ENCODE measurements at places on chromosomes 16 and 17. TPM values are rescaled to one million over a fixed set of nuclear protein-coding genes. Genes with fewer than 3 reads are reported as not detected.

TP53TG3C gene
- not detected for total RNA-seq

CCR7 gene
- under 0.01 TPM for total RNA-seq

CES5A gene
- total RNA-seq = not detected

SULT1A1 gene
- 3.6 TPM for total RNA-seq

KIFC3 gene
- 44.9 TPM for total RNA-seq

ANKRD40CL gene
- total RNA-seq = not detected

IRX6 gene
- not detected for total RNA-seq

CA7 gene
- total RNA-seq = not detected

PPP1R1B gene
- 0.26 TPM for total RNA-seq

KRT10 gene
- total RNA-seq = 4.1 TPM

ETV4 gene
- 0.51 TPM for total RNA-seq

DNA sequence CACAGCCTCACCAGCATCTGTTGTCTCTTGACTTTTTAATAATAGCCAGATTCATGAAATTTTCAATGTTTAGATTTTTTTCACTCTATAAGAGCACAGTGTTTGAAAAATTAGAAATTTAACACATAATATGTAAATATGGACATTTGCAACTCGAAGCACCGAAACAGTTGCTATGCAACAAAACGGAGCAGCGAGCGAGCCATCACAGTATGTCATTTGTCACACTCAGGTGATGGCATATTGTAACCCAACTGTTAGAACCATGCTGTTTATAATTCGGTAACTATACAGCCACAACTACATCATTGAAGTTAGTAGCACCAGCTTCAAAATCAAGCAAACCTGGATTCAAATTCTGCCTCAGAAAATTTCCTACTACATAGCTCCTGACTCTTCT is 410.8 kb downstream of the NPIPA8 start:
- no peak for DNase-seq

DNA sequence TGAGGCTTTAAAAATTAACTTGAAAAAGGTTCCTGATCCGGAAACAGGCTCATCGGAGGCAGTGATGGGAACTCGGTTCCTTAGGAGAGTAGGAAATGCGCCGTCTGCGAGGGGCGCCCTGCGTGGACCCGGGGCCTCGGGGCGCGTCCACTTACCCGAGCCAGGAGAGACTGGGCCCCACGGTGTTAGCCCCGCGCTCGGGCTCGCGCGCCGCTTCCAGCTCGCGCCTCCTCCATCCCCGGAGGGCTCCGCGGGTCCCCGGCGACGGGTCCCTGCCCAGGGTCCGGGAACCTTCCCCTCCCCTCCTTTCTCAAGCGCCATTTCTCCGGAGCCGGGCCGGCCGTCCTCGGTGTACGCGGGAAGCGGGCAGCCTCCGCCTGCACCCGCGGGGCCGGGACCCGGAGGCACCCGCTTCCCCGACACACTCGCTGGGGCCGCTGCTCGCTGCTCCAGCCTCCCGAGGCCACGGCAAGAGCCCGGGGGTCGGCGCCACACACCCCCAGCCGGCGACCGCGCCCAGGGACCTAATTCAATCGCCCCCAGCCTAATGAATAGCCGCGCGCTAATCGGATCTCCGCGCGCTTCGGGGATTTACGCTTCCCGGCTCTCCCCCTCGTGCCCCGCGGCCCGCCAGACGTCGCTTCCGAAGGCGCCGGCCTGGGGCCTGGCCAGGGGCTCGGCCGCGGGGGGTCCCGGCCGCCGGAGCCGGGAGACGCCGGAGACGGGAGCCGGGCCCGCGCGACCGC is 2.2 kb upstream of the BAHCC1 start:
- peak; percentile 34 for DNase-seq

DNA sequence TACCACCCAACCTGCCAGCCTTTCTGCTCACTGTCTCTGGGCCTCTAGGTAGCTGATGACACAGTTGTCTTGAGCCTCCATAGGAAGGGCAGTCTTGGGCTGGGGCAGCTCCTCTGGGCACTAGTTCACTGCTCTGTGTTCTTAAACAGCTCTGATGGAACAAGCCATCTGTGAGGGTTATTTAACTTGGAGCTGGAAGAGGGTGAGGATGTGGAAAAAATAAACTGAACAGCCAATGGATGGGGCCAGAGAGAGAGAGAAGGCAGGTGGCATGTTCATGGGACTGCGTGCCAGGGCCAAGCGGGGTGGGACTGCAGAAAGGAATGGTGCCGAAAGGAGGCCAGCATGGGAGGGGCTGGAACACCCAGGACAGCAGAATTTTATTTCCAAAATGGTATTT is 52.6 kb downstream of the HIC1 start:
- no peak for DNase-seq

- no peak for DNase-seq
These were observed 15.0 kb downstream of the PITPNC1 start for GRCh38 chr17:67392111-67392510.

- DNase-seq = no peak
These were observed 5.2 kb downstream of the RPH3AL start for GRCh38 chr17:347309-347899.

DNA sequence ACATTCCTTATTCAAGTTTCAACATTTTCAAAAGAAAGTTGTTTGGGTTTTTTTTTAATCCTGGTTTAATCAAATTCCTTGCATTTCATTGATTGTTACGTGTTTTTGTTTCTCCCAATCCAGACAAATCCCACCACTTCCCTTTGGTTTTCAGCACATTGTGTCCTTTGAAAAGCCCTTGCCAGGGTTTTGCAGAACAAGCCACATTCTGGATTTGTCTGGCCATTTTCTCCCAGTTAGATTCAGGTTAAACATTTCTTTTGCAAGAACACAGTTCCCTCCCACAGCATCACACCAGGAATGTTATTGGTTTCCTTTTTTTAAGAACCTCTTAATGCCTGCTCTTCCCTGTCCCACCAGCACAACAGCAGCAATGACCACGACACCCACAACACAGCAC is 278.0 kb upstream of the SALL1 start:
- DNase-seq = peak; percentile 71

- DNase-seq = no peak
These were observed 55.7 kb upstream of the LGALS9 start for GRCh38 chr17:27575096-27575911.

DNA sequence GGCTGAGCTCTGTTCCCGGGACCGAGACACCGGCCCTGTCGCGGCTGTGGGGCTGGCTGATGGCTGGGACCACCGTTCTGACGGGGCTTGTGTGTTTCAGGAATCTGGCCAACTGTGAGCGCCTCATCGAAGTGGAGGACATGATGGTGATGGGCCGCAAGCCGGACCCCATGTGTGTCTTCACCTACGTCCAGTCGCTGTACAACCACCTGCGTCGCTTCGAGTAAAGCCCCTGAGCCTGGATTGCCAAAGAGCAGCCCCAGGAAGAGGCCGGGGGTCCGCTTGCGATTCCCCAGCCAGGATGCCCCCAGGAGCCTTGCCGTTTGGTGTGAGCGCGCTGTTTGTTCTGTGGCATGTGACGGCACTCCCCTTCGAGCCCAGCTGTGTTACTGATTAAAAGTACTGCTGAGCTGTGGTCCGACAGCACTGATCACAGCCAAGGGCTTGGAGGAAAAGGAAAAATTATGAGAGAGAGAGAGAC is 23.0 kb downstream of the SMTNL2 start:
- no peak for DNase-seq

GRCh38 chr16:48317026-48317425 is 68.2 kb downstream of the SIAH1 start:
- DNase-seq = peak; percentile 3

- DNase-seq = peak; percentile 27
These were observed 72.8 kb downstream of the MMD start for GRCh38 chr17:55348749-55349354.

DNA sequence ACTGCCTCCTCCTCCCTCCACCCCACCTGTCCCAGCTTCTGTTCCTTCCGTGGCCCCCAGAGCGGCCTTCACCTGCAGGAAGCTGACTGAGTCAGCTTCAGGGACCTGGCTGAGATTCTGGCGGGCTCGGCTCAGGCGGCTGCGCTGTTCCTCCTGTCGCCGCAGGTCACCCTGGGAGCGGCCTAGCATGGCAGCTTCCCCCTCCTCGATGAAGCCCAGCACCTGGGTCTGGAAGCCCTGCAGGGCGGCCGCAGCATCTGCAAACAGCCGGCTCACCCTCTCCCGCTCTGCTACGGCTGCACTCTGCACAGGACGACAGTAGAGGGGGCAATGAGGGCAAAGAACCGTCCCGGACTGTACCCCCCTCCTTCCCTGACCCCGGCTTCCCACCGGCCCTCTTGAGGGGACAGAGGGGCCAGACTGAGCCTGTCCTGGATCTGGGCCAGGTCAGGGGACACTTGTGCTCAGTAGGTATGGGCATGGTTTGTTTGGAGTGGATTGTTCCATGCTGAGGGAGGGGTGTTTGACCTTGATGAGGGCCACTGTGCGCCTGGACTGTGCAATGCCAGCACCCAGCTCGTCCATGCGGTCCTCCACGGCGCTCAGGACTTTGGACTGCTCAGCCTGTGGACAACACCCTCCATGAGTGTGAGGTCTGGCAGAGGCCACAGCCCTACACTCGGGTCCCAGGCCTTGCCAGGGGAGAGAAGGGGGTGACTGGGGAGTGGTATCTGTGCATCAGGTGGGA is 2.0 kb downstream of the TRIM47 start:
- DNase-seq = no peak

GRCh38 chr17:78111016-78111726 is 17.4 kb downstream of the TMC6 start:
- no peak for DNase-seq

GRCh38 chr16:6937641-6938040 is 395.0 kb upstream of the RBFOX1 start:
- DNase-seq = no peak

DNA sequence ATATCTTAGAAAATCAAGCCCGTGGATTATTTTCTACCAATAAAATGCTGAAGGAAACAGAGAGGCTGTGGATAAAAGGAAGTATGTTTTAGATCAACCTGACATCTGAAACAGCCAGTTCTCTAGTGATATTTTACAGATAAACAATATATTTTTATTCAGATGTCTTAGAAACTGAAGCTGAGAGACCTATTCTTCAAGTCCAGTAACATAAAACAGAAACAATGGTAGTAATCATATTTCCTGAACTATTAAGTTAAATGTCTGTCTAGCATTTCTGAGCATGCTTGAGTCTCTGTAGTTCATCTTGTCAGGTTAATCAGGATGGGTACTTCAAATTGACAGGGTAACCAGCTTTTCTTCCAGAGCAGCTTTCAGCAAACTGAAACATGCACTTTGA is 449.6 kb upstream of the TOM1L1 start:
- DNase-seq = no peak

GRCh38 chr17:57726213-57726790 is 18.8 kb downstream of the CCDC182 start:
- no peak for DNase-seq

GRCh38 chr17:9672266-9672665 is 26.9 kb downstream of the USP43 start:
- peak; percentile 11 for DNase-seq

- DNase-seq = no peak
These were observed 67.1 kb downstream of the ARHGAP44 start for GRCh38 chr17:12856416-12856815.

DNA sequence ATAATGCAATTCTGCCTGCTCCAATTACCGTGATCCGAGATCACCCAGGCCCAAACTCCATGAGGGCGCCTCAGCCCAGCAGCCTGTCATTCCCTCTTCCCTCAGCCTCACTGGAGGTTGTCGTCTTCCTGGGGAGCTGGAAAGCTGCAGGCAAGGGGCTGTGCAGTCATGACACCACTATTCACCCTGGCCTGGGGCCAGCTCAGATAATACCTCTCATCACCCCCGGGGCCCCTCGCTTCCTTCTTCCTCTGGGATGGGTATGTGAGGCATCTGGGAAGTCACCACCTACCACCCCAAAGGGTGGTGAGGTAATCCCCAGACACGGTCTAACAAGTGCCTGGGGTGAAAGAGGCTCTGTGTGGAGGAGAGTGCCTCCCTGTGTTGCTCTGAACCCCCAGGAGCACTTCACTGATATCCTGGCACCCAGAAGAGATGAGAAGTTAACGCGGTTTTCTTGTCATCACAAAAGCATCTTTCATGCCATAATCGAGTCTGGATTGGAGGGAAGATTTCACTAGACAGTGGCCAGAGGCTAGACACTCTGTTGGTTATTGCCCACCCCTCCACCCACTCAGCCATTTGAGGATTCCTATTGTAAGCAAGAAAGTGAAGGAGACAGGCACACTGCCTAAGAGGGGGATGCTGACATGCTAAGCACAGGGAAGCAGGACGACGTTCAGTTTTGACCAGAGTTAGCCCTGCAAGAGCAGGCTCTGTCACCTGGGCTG is 18.4 kb downstream of the CFAP20 start:
- DNase-seq = peak; percentile 34

- no peak for DNase-seq
These were observed 160.3 kb upstream of the DYNLRB2 start for GRCh38 chr16:80380514-80380913.

DNA sequence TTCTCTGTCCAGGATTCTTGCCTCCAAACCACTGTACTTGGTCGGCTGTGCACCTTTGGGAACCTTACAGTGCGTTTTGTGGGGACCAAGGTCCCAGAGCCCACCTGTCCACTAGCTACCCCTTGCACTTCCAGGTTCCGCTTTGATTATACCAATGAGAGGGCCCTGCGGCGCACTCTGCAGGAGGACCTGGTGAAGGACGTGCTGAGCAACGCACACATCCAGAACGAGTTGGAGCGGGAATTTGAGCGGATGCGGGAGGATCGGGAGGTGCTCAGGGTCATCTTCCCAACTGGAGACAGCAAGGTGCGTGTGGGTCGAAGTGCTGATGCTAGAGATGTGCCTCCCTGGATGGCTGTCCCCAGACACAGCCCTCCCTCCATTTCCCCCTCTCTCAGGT is 18.8 kb downstream of the POLR2A start:
- no peak for DNase-seq

- no peak for DNase-seq
These were observed 403.0 kb downstream of the SEC14L1 start for GRCh38 chr17:77543801-77544200.

DNA sequence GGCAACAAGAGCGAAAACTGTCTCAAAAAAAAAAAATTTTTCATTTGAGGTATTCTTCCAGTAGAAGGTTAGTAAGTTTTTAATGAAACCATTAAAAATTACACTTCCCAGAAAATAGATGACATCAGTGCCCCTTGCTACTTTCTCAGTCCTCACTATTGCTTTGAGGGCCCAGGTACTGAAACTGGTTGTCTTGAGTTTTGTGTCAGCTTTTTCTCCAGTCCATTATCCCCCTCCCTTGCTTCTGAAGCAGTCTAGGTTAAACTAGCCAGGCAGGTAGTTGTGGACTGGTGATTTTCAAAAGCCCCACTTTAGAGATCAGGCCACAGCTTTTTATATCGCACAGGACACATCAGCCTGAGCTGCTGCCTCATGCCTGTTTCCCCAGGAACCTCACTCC is 10.9 kb downstream of the SMCR8 start:
- DNase-seq = no peak
